ENCODE measurements at places on chromosomes 11 and 22.

DNA sequence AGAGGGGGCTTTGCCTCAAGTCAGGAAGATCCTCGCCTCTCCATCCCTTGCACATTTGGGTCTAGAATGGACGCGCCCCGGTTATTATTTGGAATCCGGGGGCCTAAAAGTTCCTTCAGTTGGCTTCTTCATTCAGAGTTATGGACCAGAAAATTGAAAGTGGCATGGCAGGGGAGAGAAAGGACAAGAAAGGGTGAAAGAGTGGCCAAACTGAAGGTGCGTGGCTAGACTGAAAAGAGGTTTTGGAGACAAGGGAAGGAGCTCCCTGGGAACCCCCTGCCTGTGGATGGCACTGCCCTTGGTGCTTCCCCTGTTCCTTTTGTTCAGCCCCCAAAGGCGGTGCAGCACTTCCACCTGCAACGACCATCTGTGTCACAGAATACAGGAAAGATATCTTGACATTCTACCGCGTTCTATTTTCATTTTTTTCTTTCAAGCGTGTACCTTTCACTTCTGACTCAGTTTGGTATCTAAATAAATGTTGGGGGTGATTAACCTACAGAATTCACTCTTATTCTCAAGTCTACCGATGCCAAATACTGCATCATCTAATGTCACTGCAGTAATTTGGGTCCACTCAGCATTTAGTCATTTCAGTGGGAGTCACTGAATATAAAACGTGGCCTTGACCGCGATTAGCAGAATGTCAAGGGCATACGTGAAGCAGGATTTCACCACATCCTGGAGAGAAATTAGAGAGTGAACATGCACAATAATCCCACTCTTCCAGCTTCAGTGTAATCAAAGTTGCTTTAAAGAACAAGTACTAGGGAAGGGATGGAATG lies 88.1 kb upstream of the ARHGAP32 start:
- DNase-seq = no peak

DNA sequence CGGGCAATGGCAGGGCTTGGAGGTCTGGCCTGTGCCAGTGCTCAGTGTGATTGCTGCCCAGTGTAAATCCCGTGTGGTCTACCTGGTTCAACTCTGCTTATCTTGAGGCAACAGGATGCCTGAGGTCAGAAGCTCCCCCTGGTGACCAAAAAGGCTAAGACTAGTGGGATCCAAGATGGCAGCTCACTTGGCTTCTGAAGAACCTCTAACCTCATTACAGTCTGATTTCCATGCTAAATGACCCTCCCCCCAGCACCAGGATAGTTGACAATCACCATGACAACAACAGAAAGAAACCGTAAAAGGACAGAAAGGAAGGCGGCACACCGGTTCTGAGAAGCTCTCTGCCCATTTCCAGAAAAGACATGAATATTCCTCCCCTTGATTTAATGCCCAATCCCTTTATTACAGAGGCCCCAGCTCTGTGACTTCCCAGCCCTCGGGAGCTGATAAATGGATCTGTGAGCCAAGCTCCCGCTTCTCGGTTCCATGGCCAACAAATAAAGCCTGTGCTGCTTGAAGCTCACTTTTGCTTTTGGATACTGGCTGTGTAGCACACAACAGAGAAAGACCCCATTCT lies 398.4 kb downstream of the CTTN start:
- DNase-seq = no peak

- no peak for DNase-seq
These were observed 153.7 kb downstream of the TBC1D22A start for GRCh38 chr22:46915950-46916730.

GRCh38 chr11:64086258-64087123 lies 50.8 kb downstream of the FLRT1 start:
- no peak for DNase-seq
